Activated CD4-positive, alpha-beta T cell treated with anti-CD3 and anti-CD28 coated beads, Interleukin-2, amount 10 ng/mL, durations not matched to agents 24 days and 14 days (primary cell): ENCODE measurements at places on chromosomes 1 and 21.

- no peak for DNase-seq
Observed at GRCh38 chr1:43622471-43622870, 27.5 kb upstream of the KDM4A start.

GRCh38 chr1:15016526-15016925 is 137.0 kb upstream of the TMEM51 start:
- no peak for DNase-seq

- DNase-seq: no peak
Observed at GRCh38 chr1:8370905-8371315, 53.0 kb downstream of the SLC45A1 start.

DNA sequence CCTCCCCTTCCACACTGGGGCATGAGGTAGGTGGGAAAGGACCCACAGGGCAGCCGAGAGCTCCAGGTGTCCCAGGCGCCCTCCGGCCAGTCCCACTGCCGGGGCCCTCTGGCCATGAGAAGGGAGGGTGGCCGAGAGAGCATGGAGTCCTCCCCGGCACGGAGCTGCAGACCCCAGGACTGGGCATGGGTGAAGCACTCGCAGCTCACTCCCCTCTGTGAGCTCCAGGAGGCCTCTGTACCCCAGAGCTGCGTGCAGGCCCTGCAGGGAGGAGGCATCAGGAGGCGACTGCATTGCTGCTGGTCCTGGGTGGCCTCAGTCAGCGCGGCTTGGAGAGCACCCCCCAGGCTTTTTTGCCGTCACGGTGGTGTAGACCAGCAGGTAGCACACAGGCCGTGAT is 80.1 kb upstream of the TTC34 start:
- no peak for DNase-seq

DNA sequence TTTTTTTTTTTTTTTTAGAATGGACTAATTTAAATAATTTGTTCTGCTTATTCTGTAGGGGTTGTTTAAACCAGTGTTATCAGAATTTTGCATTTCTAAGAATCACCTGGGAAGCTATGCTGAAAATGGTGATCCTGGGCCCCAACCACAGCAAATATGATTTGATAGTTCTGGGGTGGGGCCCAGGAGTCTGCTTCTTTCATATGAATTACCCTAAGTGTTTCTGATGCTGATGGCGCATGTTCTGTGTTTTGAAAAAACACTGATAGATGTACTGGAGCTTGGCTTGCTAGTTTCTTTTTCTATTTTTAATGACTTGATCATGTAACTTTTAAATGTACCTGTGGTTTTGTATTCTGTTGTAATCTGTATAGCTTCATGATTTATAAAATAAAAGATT is 89.3 kb downstream of the CDC14A start:
- DNase-seq: peak; percentile 84

GRCh38 chr1:246836209-246836966 is 95.4 kb downstream of the AHCTF1 start:
- no peak for DNase-seq

DNA sequence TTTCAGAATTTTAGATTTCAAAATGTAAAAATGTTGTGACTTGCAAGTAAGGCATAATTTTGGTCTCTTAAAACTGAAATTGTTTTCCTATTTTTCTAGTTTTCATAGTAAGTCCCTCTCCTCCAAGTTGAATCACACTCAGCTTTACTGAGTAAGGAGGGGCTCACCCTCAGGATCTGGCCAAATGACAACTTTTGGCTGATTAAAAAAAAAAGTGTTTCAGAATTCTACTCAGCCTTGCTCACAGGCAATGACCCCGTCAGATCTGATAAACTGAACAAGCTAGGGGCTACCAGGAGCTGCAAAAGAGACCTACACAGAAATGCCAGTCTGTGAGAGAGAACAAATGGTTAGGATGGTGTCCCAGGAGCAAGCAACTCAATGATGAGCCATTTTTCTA is 159.8 kb downstream of the PBX1 start:
- no peak for DNase-seq

- no peak for DNase-seq
Observed at GRCh38 chr1:79325126-79325525, 318.6 kb upstream of the ADGRL4 start.

- DNase-seq: no peak
Observed at GRCh38 chr1:243926803-243927245, 76.8 kb upstream of the AKT3 start.

DNA sequence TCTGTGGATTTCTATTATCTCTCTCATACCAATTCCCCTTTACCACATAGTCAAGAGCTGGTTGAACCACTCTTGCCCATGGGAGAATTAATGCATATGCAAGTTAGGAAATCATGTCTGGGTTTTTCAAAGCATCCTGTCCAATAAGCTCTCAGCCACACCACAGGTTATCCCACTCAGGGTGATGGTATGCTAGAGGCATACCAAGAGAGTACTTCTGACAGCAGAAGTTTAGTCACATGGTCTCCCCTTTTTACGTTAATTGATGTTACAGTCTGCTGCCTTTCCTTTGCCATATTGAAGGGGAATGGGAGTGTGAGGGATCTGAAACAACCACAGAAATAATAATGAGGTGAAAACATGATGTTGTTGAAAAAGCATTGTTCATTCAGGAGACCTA is 135.8 kb upstream of the PBX1 start:
- DNase-seq: no peak

DNA sequence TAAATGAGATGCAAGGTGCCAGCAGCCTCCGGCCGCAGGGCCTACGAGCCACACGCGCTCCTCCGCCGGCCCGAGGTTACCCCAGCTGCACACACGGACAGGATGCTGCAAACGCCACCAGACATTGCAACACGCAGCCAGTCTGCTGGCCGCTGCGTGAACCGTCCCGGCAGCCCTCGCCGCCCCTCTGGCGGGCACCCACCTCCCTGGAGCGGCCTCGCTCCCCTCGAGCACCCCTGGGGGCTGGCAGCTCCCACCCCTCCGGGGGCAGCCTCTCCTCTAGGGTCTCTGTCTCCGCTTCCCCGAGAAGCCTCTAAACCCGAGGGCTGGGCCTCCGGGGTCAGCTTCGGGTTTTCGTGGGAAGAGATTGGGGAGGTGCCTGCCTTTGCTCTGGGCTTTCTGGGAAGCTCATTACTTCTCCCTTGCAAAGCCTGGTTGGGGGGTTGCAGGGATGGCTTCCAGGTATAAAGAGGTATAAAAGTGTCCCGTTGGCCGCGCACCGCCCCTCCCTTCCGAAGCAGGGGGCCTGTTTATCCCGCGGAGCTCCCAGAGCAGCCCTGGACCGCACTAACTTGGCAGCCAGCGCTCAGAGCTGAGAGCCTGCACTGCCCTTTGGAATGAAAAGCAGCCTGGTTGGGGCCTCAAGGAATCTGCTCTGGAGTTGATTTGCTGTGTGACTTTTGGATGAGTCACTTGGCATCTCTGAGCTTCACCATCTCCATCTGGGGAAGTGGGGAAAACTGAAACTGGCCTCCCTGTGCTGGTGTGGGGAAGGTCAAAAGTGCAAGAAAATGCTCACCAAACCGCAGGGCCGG is 21.8 kb downstream of the DHRS3 start:
- no peak for DNase-seq

GRCh38 chr1:206470692-206471414 is 577 bp downstream of the IKBKE start:
- peak; percentile 89 for DNase-seq

GRCh38 chr1:8097077-8097799 is 71.1 kb upstream of the ERRFI1 start:
- peak; percentile 69 for DNase-seq

DNA sequence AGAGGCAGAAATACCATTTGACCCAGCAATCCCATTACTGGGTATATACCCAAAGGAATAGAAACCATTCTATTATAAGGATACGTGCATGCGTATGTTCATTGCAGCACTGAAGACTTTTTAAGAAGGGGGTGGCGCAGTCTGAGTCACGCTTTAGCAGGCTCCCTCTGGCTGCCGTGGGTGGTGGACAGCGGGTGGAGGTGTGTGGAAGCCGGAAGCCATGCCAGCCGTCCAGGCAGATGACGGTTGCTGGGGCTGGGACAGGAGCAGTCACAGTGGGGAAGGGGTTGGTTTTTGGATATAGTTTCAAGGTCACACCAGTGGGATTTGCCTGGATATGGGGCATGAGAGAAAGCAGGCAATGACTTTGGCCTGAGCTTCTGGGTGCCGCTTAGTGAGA is 270.5 kb downstream of the GRIK3 start:
- DNase-seq: no peak

DNA sequence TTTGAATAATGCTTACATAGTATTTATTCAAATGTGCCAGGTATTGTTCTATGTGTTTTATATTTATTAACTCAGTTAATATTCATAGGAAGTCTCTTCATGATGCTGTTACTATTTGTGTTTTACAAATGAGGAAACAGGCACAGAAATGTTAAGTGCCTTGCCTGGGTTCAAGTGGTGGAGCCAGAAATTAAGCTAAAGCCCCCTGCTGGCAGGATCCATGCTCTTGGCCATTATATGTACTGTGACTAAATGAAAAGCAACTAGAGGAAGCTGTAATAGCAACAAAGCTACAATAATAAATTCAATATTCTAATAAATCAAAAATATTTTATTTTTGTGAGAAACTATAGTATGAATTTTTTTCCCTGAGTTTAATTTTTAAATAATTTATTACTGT is 30.0 kb downstream of the IARS2 start:
- peak; percentile 64 for DNase-seq

- peak; percentile 56 for DNase-seq
Observed at GRCh38 chr1:177256153-177257075, 85.7 kb downstream of the BRINP2 start.

GRCh38 chr1:114610546-114611245 is 29.3 kb upstream of the BCAS2 start:
- DNase-seq: no peak

DNA sequence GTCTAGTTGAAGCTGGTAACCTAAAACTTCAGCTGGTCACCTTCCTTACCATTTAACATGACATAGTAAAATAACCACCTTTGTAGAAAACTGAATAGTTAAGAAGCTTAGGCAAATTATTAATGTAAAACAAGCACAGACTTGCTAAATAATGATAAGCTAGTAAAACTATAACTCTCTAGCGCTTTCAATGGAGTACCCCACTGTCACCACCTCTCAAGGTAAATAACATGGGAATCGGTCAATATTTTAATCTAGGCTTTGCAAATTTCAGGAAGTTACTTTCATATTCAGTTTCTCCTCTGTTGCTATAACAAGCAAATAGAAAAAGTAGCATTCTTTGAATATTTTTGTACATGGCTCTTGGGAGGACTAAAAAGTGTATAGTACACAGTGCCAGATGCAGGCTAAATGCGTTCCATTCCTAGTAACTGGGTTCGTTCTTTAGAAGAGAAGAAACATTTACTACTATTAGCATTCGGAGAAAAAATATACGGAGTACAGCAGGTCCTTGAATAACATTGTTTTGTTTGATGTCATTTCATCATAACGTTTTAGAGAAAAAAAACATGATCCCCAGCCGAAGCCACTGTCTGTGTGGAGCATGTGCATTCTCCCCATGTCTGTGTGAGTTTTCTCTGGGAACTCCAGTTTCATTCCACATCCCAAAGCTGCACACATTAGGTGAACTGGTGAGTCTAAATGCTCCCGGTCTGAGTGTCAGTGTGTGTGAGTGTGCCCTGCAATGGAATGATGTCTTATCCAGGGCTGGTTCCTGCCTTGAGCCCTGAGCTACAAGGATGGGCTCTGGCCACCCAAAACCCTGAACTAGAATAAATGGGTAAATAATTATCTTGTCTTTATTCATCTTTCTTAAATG is 52.5 kb downstream of the EPRS1 start:
- DNase-seq: no peak

DNA sequence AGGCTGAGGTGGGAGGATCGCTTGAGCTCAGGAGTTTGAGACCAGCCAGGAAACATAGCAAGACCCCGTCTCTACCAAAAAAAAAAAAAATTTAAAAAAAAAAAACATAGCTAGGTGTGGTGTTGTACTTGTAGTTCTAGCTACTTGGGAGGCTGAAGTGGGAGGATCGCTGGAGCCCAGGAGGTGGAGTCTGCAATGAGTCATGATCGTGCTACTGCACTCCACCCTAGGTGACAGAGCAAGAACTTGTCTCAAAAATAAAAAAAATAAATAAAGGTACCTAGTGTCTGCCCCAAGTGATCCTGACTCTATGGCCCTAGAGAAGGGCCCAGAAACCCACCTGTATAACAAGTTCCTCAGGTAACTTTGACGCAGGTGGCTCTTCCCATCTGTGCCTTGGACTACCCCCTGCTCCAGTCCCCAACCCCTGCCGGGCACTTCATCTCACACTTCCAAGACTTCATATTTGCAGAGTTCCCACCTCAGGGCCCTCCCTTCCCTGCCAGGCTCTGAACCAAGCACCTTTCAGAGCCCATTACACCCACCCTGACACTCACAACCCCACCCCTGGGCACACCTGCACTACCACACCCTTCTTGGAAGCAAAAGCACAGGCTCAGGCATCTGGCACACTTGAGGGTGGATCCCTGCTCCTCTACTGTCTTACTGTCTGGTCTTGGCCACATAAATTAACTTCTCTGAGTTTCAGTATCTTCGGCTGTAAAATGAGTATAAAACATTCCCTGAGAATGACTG is 80.2 kb upstream of the KLHDC7A start:
- DNase-seq: no peak

DNA sequence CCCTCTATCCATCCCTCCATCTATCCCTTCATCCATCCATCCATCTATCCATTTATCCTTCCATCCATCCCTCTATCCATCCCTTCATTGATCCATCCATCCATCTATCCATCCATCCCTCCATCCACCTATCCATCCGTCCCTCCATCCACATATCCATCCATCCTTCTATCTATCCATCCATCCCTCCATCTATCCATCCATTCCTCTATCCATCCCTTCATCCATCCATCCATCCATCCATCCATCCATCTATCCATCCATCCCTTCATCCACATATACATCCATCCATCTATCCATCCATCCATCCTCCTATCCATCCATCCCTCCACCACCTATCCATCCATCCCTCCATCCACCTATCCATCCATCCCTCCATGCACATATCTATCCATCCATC is 23.6 kb downstream of the MATN1 start:
- DNase-seq: no peak
